NCI-H187 (cell line): ENCODE measurements at places on chromosomes 11 and 22.
A peak's percentile ranks its signal among the peaks of the same experiment; 100 is the strongest.

- DNase-seq: peak; percentile 21
These were observed 47.2 kb upstream of the SYT7 start for GRCh38 chr11:61627850-61628661.

GRCh38 chr11:110219006-110219785 is 77.2 kb downstream of the RDX start:
- DNase-seq: no peak

DNA sequence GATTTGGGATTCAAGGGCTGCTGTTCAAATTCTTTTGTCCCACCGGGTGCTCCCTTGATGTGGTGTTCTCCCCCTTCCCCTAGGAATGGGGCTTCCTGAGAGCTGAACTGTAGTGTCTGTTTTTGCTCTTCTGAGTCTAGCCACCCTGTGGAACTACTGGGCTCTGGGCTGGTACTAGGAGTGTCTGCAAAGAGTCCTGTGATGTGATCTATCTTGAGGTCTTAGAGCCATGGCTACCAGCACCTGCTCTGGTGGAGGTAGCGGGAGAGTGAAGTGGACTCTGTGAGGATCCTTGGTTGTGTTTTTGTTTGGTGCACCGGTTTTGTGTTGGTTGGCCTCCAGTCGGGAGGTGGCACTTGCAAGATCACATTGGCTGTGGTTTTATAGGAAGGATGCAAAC is 46.2 kb downstream of the OR2AT4 start:
- no peak for DNase-seq

GRCh38 chr11:45568049-45568448 is 97.4 kb downstream of the CHST1 start:
- DNase-seq: no peak

DNA sequence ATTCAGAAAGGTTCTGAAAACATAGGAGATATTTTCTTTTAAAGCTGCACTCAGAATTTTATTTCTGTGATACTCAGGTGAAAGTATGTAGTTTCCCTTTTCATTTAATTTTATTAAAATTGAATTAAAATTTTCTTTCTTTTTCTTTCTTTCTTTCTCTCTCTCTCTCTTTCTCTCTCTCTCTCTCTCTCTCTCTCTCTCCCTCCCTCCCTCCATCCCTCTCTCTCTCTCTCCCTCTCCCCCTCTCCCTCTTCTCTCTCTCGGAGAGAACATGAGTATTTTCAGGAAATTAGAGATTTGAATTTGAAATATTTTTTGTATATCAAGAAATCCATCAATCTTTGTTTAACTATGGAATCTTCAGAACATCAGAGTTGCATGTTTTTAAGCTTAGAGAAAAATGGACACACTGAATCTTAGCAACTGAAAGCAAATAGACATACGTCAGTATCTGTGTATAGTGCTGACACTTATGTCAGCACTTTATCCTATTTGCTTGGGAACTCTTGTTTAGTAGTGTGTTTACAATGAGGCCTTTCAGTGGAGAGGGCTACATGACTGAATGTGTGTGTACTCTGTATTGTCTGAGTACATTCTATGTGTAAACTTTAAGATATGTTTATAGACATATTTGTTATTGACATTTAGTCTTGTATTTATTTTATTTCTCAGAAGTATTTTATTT is 44.5 kb downstream of the PDE3B start:
- no peak for DNase-seq

GRCh38 chr22:21857481-21857914 is 9.9 kb downstream of the MAPK1 start:
- DNase-seq: no peak

GRCh38 chr11:132587716-132588115 is 944.6 kb downstream of the OPCML start:
- no peak for DNase-seq

GRCh38 chr11:2533587-2534133 is 88.9 kb downstream of the KCNQ1 start:
- no peak for DNase-seq

DNA sequence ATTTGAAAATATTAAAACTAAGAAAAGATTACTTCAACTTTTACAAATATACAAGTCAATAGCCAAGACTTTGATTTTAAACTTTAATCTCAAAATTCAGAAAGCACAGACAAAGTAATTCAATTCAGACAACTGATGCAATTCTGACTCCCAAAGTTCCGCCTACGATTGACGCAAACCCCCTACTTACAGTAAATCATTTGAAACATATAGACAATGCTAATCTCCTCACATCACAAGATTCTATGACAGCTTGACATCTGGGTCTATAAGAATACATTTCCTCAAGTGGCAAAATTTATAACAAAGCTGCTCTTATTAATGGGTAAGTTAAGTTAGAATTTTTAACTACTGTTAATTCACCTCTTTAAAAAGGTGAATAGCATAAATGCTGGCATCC is 75.2 kb downstream of the GUCY1A2 start:
- DNase-seq: no peak

DNA sequence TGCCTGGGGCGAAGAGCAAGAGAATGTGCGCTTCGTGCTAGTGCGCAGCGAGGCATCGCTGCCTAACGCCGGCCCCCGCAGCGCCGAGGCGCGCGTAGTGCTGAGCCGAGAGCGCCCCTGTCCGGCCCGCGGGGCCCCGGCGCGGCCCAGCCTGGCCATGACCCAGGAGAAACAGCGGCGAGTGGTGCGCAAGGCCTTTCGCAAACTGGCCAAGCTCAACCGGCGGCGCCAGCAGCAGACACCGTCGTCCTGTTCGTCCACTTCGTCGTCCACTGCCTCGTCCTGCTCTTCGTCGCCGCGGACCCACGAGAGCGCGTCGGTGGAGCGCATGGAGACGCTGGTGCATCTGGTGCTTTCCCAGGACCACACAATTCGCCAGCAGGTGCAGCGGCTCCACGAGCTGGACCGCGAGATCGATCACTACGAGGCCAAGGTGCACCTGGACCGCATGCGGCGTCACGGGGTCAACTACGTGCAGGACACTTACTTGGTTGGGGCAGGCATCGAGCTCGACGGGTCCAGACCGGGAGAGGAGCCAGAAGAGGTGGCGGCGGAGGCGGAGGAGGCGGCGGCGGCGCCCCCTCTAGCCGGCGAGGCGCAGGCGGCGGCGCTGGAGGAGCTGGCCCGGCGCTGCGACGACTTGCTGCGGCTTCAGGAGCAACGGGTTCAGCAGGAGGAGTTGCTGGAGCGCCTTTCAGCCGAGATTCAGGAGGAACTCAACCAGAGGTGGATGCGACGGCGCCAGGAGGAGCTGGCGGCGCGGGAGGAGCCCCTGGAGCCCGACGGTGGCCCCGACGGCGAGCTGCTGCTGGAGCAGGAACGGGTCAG is 1.0 kb downstream of the RASSF10 start:
- no peak for DNase-seq
